ENCODE measurements at places on chromosomes 3 and 15.

- no peak for DNase-seq
Observed at GRCh38 chr15:35992791-35993190, 446.8 kb upstream of the DPH6 start.

- no peak for DNase-seq
Observed at GRCh38 chr3:4401441-4401840, 65.6 kb downstream of the SUMF1 start.

DNA sequence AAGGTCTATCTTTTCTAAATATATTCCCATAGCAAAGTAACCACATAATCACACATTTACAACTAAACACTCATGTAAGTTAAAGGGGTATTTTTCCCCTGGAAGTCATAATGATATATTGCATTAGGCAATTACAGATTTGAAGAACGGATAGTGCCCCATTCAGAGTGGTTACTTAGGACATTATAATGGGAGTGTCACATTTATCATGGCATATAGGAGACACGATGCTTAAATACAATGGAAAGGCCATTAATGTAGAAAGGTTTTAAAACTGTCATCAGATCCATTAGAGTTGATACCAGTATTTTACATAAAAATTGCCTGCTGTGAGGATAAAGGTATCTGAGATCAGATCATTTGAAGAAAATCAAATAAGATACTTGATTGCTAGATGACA lies 582.0 kb upstream of the SEMA6D start:
- DNase-seq, result peak; percentile 81

GRCh38 chr3:42025370-42026138 lies 63.7 kb upstream of the ULK4 start:
- peak; percentile 87 for DNase-seq

DNA sequence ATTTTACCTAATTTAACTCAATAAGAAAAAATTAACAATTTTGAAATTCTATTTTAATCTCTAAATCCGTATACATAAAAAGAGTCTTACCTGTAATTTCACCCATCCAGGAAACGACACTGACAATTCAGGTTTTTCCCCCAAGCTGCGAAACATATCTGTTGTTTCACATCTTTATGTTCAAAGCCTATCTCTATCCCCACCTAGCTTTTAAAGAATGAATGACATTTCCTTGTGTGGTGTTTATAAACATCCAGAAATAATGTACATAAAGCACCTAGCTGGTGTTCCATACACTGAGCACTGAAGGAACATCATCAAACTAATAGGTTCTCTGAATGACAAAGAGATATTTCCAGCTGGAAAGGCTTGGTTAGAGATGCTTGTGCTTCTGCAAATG lies 867.8 kb downstream of the SQOR start:
- DNase-seq, result no peak

DNA sequence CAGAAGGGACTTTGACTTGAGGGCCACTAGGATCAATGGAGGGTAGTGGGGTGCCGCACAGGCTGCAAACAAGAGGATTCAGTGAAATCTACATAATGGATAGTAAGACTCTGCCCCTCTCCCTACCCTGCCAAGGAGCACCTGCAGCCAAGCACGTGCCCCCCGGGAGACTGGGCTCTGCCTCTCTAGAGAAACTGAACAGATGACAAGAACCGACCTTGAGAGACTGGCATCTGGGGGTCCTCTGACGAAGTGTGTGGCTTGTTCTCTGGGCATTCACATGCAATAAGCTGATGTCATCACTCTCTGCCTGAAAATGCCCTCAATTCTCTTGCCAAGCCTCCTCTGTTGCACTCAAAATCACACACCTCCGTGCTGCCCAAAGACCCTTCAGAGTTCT lies 132.3 kb downstream of the FAM43A start:
- DNase-seq, result no peak

DNA sequence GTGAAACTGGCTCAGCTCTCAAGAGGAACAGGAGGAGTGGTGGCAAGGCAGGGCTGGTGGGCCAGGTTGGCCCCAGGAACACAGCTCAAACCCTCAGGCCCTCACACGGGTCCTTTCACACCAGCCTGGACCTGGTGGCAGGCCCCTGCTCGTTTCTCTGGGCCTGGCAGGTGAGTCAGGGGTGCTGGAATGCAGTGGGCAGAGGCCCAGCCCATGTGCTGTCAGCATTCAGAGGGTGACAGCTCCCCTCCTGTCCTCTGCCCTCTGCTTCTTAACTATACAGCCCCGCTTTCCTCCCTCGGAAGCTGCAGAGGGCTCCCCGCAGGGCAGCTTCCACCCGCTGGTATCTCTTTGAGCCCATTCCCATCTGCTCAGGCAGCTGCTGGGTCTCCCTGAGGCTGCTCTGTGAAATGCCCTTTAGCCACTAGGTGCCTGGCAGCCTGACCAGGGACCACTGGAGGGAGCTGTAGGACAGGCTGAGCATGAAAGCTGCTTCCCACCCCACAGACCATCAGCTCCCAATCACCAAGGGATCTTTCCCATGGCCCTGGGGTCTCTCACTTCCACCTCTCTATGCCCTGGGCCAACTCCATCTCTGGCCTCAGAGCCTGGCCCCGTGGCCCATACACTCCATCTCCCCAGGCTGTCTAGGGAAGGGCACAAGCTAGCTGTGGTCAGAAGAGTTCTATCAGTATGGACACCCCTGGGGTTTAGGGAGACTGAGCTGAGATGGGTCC lies 24.8 kb downstream of the SHF start:
- DNase-seq, result peak; percentile 73

GRCh38 chr3:170605490-170605889 lies 19.6 kb upstream of the SLC7A14 start:
- no peak for DNase-seq

GRCh38 chr15:31458596-31459399 lies 132.2 kb downstream of the KLF13 start:
- DNase-seq, result no peak

- DNase-seq, result no peak
Observed at GRCh38 chr15:87508086-87508485, 748.5 kb downstream of the NTRK3 start.

- DNase-seq, result no peak
Observed at GRCh38 chr3:14150491-14151230, 25.8 kb downstream of the TMEM43 start.

DNA sequence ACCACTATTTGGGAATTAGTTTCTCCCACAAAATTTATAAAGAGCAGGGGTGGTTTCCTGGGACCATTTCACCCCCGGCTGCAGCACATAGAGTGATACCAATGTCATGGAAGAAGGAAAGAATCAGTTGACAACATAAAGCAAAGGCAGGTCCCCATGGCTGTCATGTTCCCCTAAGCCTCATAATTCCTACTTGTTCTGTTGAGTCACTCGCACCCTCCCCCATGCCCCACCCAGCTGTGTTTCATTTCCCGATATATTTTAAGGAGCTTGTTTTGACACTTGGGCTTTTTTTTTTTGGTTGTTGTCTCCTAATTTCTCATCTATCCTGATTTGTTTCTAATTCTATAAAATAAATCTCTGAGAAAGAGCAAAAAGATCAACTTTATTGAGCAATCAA lies 24.9 kb downstream of the ERC2 start:
- no peak for DNase-seq

- DNase-seq, result no peak
Observed at GRCh38 chr15:51492528-51492927, 130.0 kb downstream of the DMXL2 start.

DNA sequence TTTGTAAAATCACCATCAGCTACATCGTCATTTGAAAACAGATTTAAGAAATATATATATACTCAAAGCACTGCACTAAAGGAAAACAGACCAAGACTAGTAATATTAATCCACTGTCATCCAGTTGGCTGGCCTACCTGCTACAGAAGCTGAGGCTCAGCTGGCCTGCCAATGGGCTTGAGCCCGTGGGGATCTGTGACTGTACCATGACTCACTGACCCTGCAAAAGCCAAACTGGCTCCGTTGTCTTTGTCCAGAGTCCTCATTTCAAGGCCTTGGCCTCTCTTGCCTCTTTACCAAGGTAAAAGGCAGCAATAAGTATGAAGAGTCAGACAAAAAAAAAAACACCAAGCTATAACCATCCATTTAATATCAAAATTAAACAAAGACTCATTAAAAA lies 463.5 kb upstream of the RASGRP1 start:
- DNase-seq, result no peak

DNA sequence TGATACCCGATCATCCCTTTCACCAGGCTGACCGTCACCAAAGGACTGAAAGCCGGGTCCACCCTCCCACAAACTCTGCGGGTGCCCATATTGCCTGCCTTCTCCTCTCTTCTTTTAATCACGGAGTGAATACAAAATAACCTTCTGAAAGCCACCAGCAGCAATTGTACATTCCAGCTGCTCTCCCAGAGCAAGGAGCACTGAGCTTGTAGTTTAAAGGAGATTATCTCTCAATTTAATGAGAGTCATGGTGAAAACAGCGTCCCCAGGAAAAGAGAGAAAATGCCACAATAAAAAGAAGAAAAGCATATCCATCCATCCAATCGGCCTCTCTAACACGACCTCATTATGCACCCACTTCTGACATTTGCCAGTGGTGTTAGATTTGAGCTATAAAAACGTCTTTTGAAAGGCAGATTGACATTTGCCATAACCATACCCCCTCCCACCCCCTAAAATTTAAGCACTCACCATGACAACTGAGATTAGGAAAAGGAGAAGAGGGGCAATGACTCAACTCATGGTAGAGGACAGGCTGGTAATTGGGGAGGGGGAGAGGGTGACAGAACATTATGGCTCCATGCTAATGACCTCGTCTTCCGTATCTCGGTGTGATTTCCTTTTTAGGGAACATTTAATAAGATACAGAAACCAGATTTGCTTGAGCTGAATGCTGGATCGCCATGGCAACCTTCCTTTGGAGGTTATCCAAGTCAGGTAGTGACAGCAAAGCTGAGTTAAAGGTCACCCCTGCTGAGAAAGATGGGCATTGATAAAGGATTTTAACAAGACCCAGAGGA lies 106.2 kb downstream of the ST8SIA2 start:
- DNase-seq, result no peak

DNA sequence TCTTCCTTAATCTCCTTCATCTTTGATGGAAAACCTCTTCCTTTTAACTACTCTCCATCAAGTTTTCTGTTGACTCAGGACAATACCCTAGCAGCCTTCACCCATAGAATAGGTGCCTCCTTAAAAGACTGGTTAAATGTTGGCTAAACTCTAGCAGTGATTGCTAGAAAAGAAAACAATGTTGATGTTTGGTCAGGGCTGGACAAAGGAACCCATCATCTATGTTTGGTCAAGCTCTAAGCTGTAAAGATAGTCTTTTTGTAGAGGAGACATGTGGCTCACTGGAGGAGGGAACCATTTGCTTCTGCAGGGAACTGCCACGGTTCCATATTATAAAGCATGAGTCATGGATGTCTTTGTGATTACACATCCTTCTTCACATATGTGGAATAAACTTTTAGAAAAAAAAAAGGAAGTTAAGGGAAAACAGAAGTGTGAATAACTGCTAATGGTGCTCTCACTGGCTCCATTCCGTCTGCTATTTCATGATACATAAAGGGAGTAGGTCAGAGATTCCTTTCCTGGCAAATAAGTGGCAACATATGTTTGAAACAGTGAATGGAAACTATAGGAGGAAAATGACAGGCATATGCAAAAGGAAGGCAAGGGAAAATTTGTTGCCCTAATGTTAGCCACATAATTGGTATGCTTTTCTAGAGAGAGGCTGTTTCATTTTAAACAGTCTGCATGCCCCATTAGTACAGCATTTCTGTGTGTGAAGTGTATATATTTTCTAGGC lies 78.2 kb downstream of the CMSS1 start:
- no peak for DNase-seq

- DNase-seq, result no peak
Observed at GRCh38 chr3:110327870-110328269, 743.7 kb upstream of the NECTIN3 start.

DNA sequence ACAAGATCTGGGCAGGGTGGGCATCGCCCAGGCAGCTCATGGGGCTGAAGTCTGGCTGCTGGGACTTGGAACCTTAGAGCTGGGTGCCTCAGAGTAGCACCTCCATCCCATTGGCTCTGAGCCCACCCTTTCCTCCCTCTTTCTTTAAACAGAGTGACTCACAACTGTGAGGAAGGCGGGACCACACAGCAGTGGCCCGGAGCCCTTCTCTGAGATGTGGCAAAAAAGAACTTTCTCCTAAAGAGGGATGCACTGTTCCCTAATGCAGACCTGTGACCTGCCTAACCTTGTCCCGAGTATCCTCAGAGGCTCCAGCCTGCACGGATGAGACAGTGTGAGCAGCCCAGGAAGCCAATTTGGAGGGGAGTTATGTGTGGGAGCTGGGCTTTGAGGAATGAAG lies 23.6 kb downstream of the PRR20G start:
- DNase-seq, result no peak

DNA sequence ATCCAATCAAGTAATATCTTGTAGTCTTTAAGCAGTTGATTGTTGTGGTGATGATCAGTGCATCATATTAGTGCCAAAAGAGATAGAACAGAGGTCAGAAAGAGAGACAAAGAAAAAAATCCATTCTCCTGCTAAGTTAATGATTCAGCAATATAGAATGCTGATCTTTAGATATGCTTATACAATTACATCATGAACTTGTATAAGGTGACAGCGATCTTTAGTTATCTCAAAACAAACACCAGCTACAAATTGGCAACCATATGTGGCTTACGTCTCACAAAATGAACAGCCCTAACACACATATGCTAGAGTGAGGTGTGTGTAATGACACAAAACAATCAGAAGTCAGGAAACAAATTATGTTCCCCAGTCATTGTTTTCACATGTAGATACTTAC lies 12.5 kb downstream of the LSAMP start:
- DNase-seq, result peak; percentile 64

DNA sequence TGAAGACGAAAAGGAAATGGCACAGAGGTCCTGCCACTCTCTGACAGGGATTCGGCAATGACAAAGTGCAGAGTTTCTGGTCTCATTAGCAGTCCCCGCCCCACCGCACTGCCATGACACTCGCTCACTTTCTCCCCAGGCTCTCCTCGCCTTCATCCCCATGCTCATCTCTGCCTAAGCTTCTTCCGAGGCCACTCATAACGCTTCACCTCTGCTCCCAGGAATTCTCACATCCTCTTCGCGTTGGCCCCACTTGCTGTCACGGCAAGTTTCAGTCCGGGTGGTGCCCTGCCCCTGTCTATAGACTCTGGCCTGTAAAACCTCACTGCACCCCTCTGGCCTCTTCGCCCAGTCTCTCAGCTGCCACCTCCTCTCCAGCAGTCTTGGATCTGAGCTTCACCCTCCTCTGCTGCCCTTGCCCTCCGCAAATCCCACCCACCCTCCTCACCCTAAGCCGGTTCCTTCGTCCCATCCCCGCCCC lies 654 bp downstream of the RUBCN start:
- peak; percentile 28 for DNase-seq

GRCh38 chr3:32261545-32261944 lies 23.1 kb downstream of the CMTM8 start:
- DNase-seq, result no peak

- no peak for DNase-seq
Observed at GRCh38 chr3:115947325-115947724, 324.0 kb downstream of the GAP43 start.

- DNase-seq, result no peak
Observed at GRCh38 chr15:66454143-66454542, 43.4 kb downstream of the SNAPC5 start.

GRCh38 chr3:179224584-179224983 lies 26.3 kb downstream of the KCNMB3 start:
- DNase-seq, result no peak
